Smooth muscle cell of the umbilical artery (primary cell): ENCODE measurements at places on chromosomes 1 and 21. TPM values are rescaled to one million over a fixed set of nuclear protein-coding genes. Genes with fewer than 3 reads are reported as not detected.

The NPR1 gene
- under 0.01 and 0.05 TPM in 2 replicates for total RNA-seq

The NBPF10 gene
- 4.5 and 7.2 TPM in 2 replicates for total RNA-seq

The PIK3R3 gene
- total RNA-seq = 7.1 and 7.4 TPM in 2 replicates

The LHX8 gene
- total RNA-seq = not detected in 2 replicates

The PLPPR5 gene
- total RNA-seq = 0.05 TPM in 1 of 2 replicates, not detected in the other

The CENPF gene
- total RNA-seq = 5.6 and 40.5 TPM in 2 replicates

The OLFML2B gene
- 1.5 and 3.5 TPM in 2 replicates for total RNA-seq

The CYP2J2 gene
- under 0.01 and 0.32 TPM in 2 replicates for total RNA-seq

The SELL gene
- total RNA-seq = not detected in 2 replicates

The IL20 gene
- total RNA-seq = not detected in 2 replicates

The GJA5 gene
- 0.42 and 0.59 TPM in 2 replicates for total RNA-seq

The FYB2 gene
- total RNA-seq = not detected in 2 replicates

The TRNP1 gene
- total RNA-seq = 14.8 and 17.0 TPM in 2 replicates

The CEP85 gene
- total RNA-seq = 5.6 and 9.9 TPM in 2 replicates

The TAL1 gene
- under 0.01 TPM in 1 of 2 replicates, not detected in the other for total RNA-seq

The ZNF678 gene
- 3.9 and 5.5 TPM in 2 replicates for total RNA-seq

The GJC2 gene
- 2.1 and 3.8 TPM in 2 replicates for total RNA-seq

The VWA5B1 gene
- not detected in 2 replicates for total RNA-seq

The HSF2BP gene
- total RNA-seq = 2.0 and 3.6 TPM in 2 replicates

The RAB7B gene
- total RNA-seq = 1.3 and 1.5 TPM in 2 replicates

The CDCA8 gene
- total RNA-seq = 0.30 and 7.3 TPM in 2 replicates

The SDC3 gene
- 29.7 and 55.7 TPM in 2 replicates for total RNA-seq

The PERM1 gene
- total RNA-seq = not detected in 2 replicates

The DUSP23 gene
- total RNA-seq = 10.6 and 16.3 TPM in 2 replicates

The LPAR3 gene
- total RNA-seq = 1.5 and 2.4 TPM in 2 replicates

The HMGCS2 gene
- total RNA-seq = not detected in 2 replicates

The TDRD5 gene
- total RNA-seq = not detected in 2 replicates

The AMY1B gene
- total RNA-seq = not detected in 2 replicates

The CACNA1S gene
- not detected in 2 replicates for total RNA-seq

The ERICH3 gene
- total RNA-seq = 0.05 TPM in 1 of 2 replicates, not detected in the other

The LY9 gene
- total RNA-seq = not detected in 2 replicates

The OPRD1 gene
- total RNA-seq = not detected in 2 replicates

The FMO4 gene
- 0.42 and 0.89 TPM in 2 replicates for total RNA-seq

The AMIGO1 gene
- total RNA-seq = 1.0 and 2.1 TPM in 2 replicates

The KAZN gene
- total RNA-seq = 4.8 and 8.3 TPM in 2 replicates

The EXTL1 gene
- total RNA-seq = 0.30 and 1.4 TPM in 2 replicates

The TBX15 gene
- total RNA-seq = 0.05 TPM in 1 of 2 replicates, not detected in the other

The TENT5C gene
- total RNA-seq = 3.4 and 3.6 TPM in 2 replicates

The TAS1R3 gene
- total RNA-seq = 0.23 and 0.30 TPM in 2 replicates

The TEX38 gene
- not detected in 2 replicates for total RNA-seq

The PIGK gene
- total RNA-seq = 64.4 and 78.1 TPM in 2 replicates

The EBNA1BP2 gene
- 57.9 and 83.9 TPM in 2 replicates for total RNA-seq
